Stimulated activated CD8-positive, alpha-beta memory T cell treated with anti-CD3 and anti-CD28 coated beads, Interleukin-4, amount 100 ng/mL, for 1 hour (primary cell): ENCODE measurements at places on chromosomes 3 and 15.

DNA sequence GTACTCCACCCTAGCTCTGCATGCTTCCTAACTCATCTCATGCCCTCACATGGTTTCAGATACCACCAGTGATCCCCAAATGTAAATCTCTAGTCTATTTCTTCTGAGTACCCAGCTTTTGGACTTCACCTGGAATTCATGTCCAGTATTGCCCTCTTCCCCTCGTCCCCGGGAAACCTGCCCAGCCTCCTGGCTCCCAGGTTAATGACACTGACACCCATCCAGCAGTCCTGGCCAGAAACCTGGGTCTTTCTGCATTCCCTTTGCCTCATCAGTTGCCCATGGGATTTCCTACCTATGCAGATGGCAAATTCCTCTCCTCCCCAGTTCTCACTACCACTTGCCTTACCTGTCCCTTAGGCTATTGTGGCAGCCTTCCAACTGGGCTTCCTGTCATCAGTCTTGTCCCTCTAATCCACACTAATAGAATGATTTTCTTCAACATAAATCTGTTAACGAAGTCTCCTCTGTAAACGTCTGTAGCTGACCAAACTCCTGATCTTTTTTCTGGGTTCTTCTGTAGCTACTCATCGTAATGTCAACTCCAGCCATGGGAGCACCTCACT is 15.3 kb upstream of the MYLK start:
- DNase-seq = no peak

DNA sequence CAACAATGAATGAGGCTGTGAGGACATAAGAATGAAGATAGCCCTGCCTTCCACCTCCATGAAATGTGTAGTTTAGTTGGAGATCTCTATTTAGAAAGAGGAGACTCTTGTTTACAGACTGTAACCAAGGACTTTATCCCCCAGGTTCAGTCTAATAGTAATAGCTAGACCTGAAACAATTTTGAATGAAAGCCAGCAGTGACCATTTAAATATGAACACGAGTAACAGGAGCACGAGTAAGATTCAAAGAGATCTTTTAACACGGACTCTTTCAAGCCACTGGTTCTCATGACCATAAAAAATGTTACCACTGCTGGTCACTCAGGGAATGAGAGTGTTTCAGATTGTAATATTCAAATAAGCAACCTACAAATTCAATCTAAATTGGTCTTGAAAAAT is 123.1 kb downstream of the FMN1 start:
- DNase-seq = no peak

DNA sequence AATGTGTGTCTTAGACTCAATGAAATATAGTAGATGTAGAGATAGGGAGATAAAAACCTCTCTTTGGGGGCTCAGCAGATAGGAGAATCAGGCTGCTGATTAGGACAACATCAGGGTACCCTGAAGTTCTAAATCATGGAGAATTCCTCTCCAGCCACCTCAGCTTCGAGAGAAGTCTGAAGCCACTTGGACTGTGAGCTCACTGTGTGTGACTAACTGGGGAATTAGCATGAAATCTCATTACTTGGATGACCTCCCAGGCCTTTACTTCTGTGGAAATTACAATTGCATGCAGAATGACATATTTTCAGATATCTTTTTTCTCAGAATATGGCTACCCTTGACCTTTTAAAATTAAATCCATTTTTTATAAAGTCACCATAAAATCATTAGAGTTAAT is 128.0 kb upstream of the MRPL3 start:
- no peak for DNase-seq

GRCh38 chr3:74036568-74036967 is 411.8 kb upstream of the PDZRN3 start:
- no peak for DNase-seq

DNA sequence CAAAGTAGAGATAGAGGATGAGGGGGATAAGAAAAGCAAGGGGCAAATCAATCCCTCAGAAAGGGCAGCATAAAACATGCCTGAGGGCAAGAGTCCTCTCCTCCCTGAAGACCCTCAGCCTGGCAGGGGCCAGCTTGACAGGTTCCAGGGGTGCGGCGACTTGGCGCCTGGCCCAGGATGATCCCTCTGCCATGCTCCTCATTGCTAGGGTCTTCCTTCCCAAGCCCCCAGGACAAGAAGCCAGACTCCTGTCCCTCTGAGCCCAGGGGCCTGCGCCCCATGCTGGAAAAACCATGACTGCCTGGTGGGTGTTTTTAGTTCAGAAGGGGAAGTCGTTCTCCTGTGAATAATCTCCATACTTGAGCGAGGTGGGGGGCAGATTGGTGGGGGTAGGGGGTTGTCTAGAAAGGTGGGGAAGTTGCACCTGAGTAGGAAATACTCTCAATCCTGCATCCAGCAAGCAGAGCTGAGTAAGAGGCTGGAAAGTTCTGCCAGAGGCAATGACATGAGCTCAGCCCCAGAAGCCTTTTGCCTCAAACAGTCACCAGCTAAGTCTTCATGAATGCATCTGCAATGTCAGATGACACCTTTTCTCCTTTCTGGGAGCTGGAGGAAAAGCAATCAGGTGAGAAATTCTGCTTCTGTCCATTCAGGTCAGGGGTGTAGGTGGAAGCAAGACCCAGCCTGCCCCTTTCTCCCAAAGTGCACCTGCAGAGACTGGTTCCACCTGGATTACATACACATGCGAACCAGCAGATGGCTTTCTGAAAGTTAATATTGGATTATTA is 18.3 kb downstream of the SLC12A8 start:
- DNase-seq = no peak

DNA sequence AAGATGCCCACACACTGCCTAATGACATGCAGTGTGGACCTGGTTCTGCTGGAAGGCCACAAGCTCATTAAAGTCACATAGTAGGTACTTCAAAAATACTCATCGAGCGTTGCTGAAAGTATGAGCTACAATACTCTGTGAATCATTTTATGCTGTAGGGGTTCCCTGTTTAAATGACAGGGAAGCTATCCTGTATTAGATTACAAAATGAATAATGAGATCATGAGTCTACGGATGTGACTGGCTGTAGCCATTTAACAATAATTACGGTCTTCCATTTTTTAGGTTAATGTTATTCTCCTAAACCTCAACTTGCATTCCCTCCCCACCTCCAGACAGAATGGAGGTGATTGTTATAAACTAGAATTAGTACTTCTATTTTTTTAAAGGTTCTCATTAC is 128.2 kb upstream of the FAM3D start:
- no peak for DNase-seq

GRCh38 chr3:38662544-38662943 is 13.1 kb upstream of the SCN5A start:
- no peak for DNase-seq

- no peak for DNase-seq
Measured at GRCh38 chr15:94231723-94232468, 535 bp downstream of the MCTP2 start.

DNA sequence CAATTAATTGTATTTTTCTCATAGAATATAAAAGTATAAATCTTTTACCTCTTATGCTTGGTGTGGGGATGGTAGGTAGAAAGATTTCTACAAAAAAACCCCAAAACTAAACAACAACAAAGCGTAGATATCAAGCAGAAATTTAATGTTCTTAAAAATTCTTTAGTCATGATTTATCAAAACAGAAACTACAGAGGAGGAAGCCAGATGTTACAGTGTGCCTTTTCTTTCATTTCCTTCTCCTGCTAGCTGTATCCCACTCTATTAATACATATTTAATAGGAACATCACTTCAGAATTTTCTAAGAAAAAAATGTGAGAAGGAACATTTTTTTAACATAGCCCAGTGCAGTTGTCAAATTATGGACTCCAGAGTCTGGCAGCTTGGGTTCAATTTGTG is 420.6 kb downstream of the TUSC7 start:
- no peak for DNase-seq

DNA sequence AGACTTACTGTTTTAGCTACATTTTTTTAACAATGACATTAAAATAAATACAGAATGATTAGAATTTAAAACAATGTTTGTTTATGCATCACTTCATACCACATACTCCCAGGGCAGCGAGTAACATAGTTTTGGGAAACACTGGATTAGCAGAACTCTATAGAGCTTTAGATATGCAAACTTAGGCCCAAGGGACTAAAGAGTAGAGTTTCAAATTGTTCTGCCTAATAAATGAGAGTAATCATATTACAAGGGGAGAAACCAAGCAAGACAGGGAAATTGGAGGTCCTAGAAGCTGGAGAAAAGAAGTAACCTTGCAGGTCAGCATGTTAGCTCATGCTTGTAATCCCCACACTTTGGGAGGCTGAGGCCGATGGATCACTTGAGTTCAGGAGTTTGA is 3.6 kb upstream of the DAZL start:
- DNase-seq = no peak

DNA sequence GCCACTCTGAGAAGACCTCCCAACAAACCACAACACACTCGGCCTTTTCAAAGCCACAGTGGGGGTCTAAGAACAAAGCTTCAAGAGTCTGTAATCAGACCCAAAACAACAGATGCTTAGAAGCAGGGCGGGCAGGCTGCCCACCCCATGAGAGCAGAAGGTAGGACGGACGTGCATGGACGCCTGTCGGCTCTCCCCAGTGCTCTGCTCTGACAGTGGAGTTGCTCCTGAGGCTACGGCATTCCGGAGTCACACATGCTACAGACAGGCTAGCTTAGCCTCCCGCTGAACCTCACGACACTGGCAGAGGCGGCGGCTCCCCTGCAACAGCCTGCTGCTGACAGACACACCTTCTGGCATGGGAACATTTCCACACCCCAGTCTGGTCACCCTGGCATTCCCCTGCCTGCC is 33.5 kb downstream of the SLCO2A1 start:
- DNase-seq = no peak

DNA sequence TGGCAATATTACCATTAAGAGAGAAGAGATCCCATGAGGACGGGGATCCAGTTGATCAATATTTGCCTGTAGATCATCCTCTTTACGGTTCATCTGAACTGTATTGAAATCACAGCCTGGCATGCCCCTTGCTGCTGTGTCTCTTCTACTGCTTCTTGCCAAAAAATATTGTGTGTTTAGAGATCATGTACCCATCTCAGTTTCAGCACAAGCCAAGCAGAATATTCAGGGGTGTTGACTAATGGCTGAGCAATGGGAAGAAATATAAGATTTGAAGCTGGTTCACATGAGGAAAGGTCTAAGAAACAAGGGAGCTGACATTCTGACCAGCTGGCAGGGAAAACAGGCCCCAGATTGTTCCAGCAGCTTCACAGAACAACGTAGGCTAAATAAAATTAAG is 21.3 kb downstream of the ATP13A5 start:
- no peak for DNase-seq

- DNase-seq = no peak
Measured at GRCh38 chr15:69034352-69034751, 19.9 kb downstream of the NOX5 start.

DNA sequence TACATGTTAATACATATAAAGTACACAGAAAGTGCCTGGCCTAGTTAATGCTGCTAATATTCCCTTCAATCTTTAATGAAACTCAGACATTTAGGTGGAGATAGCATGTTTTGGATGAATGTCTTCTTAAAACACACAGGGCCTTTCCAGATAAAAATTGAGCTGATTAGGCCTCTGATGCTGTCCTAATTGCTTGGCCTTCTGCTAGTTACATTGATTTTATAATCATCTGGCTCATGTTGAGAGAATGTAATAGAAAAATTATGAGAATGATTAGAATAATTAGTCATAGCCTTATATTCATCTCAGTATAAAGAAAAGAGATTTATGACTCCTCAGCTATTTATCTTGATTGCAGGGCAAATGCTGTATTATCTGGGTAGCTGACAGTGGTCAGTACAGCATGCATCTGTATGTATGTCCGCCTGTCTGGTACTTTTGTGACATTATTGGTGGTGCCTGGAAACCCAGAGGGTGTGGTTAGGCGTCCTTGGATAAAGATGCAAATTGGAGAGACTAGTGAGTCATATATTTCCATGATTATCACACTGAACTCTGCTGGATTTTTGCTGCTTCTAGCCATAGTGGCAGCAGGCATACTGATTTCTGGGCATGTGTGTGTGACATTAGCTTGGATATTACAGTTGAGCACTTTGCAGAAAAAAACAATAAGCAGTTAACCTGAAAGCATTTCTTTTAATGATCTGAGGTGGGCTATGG is 120.8 kb downstream of the FEZF2 start:
- no peak for DNase-seq

DNA sequence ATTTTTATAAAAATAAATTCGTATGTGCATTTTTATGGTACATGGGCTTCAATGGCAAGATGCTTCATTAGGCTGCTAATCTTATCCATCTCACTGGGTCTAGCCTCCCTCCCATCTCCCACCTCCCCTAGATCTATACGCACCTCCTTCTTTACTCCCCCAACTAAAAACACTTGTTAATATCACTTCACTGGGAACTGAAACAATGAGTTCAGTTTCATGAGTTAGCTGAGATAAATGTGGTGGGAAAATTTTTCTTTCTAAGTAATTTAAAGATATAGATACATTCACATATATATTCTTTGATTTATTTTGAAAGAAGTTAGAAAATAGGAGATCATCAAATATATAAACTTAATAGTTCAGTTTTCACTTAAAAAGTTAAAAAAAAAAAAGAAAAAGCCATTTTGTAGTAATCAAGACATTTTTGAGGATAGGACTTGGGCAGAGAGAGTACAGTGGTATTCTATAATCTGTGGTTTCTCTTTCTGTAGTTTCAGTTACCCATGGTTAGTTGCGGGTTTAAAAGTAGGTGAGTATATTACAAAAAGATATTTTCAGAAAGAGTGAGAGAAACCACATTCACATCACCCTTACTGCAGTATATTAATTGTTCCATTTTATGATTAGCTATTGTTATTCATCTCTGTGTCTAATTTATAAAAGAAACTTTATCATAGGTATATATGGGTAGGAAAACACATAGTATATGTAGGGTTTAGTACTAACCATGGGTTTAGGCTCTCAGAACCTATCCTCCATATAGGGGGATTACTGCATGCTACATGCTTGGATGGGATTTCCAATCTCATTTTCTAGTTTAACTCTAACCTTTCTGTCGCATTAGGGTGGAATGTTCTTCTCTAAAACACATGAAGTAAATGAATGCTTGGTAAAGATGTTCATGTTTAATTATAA is 316.0 kb upstream of the CBLB start:
- no peak for DNase-seq

DNA sequence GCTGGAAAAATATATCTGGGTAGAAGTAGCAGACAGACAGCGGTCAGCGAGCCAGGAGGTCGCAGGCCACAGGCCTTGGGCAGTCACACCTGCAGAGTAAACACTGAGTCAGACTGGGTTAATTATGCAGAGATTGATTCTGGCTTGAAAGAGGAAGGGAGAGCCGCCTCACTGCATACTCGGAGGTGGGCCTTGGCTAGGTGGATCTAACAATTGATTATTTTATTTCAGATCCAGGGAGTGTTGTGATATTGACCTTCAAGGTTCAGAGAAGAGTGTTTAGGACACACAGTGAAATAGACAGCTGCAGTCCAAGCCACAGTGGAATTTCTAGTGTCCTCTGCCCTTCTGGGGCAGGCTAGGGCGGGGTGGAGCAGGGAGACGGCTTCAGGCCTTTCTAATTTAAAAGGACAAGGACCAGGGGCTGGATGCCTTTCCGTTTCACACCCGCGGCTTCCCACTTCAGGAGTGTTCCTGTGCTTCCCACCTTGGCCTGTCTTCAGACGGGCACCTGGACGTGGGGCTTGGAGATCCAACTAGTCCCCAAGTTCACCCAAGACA is 237.3 kb downstream of the XXYLT1 start:
- no peak for DNase-seq

GRCh38 chr15:61220125-61220524 is 9.0 kb downstream of the RORA start:
- no peak for DNase-seq

- no peak for DNase-seq
Measured at GRCh38 chr3:50639055-50639494, 22.1 kb downstream of the MAPKAPK3 start.
